Immature natural killer cell (primary cell): ENCODE measurements at places on chromosomes 6 and 20. TPM values are rescaled to one million over a fixed set of nuclear protein-coding genes. Genes with fewer than 3 reads are reported as not detected.

DNA sequence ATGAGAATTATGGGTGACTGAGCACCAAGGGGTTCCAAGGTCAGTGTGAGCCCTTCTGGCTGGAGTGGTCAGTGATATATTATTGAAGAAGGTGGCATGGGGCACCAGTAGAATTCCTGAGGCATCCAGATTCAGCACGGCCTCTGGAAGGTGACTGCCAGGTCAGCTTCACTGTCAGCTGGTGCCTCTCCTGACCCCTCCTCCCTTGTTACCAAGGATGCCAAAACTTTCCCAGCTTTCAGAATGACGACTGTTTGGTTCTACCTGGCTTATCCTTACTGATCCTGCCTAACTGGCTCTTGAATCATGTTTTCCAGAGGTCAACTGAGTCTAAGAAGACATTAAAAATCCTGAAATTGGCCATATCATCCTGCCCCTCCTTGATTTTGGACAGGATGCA lies 189.2 kb upstream of the AGPAT4 start:
- no peak for DNase-seq

GRCh38 chr6:31053873-31054272 lies 43.6 kb downstream of the MUC22 start:
- no peak for DNase-seq

- no peak for DNase-seq
Measured at GRCh38 chr20:7657569-7657968, 282.7 kb downstream of the HAO1 start.

DNA sequence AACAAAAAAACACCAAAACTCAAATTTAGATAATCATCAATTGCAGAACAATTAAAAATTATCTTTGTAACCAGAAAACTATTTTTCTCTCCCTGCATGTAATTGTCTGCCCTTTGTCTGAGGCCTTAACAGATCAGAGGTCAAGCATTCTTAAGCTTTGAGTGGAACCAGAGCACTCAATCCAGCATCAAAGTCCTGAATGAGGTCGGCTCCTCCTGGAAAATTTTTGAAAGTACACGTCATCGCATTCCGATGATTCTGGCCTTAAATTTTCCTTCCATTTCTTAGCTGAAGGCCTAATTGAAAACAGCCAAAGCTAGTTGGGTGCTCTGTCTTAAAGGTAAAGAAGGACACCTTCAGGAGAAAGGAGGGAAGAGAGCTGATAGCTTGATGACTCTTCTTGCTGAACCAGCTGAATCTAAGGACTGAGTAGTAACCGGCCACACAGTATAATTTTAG lies 510.2 kb upstream of the SULF2 start:
- no peak for DNase-seq

- DNase-seq = no peak
Measured at GRCh38 chr6:52514514-52514913, 62.3 kb downstream of the TRAM2 start.

- no peak for DNase-seq
Measured at GRCh38 chr6:164812706-164813105, 496.7 kb downstream of the C6orf118 start.

DNA sequence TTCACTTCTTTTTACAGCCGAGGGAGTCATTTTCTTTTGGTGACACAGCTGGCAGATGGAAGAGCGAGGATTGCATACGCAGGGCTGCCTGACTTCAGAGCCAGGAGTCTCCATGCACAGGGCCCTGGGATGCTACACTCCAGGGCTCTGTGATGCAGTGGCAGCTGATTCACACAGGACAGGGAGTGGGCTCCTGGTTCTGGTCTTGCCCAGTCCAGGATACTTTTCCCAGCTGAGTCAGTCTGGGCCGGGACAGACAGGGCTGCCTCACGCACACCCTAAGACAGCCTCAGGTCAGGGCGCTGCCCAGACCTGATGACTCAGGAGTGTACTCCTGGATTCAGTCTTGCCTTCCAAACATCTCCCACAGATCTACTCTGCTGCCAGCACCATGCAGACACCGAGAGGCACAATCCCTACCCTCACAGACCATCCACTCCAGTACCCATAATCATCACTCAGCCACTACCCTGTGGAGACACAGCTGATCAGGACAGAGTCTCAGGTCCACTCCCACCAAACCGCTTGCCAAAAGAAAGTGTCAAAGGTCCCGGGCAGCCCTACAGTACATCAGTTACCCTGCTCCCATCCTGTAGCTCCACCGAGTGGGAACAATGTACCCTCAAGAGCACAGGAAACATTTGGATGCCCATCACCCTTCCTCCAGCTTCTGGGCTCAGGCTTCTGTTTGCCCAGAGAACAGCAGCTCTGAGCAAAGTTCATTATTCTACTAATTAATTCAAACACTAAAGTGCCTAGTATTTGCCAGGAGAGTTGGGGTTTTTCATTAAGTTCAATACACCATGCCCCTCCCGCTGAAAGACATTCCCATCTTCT lies 11.5 kb downstream of the SDC4 start:
- DNase-seq = no peak

GRCh38 chr20:50930139-50930975 lies 880 bp downstream of the ADNP start:
- no peak for DNase-seq

GHRH gene
- not detected for polyA plus RNA-seq

C20orf96 gene
- 0.50 TPM for polyA plus RNA-seq

C6orf141 gene
- not detected for polyA plus RNA-seq
